ENCODE measurements at places on chromosomes 3 and 15. TPM values are rescaled to one million over a fixed set of nuclear protein-coding genes. Genes with fewer than 3 reads are reported as not detected.

The STX19 gene
- 0.11 TPM for polyA plus RNA-seq

DNA sequence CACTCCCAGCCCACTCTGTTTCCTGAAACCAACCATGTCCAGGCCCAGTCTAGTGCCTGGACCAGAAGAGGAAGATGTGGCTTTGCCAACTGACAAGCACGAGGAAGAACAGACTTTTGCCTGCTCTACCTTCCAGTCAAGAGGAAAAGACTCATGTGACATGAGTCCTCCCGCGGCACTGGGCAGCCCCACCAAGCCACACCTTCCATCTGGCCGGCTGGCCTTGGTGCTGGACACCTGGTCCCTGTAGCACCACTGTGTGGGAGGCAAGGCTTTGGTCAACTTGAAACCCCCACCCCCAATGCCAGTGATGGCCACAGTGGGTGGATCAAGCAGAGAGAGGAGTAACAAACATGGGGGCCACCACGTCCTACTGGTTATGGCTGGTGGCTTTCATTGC, 12.5 kb downstream of the CHDH start:
- no peak for DNase-seq

DNA sequence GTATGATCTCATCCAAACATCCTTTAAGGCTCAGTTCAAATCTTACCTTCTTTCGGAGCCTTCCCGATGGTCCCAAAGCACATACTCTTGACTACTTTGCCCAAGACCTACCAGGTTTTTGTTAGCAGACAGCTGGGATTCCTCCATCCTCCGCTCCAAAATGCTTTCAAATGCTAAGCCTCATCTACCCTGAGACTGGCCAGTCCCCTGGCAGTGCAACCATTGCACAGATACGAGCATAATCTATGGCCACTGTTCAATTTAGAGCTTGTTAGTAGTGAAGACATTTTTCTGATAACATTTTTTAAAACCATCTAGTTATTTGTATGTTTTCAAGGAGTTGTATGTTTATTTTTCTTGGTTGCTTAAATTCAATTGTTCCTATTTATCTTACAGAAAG, 264.4 kb upstream of the NR2F2 start:
- DNase-seq, result no peak

- no peak for DNase-seq
Measured at GRCh38 chr3:52396011-52396906, 48.6 kb downstream of the SEMA3G start.

DNA sequence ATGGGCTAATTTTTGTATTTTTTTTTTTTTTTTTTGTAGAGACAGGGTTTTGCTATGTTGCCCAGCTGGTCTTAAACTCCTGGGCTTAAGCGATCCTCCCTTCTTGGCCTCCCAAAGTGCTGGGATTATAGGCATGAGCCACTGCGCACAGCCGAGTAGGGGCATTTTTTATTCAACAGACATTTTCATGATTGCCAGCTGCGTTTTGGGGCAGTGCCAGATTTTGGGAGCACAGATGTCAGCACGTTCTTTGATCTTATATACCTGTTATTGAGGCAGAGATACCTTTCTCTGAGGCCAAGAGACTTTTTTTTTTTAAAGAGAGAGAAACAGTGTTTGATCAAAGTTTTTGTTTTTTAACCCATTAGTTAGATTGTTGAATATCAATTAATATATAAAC, 16.8 kb downstream of the NEO1 start:
- DNase-seq, result no peak

DNA sequence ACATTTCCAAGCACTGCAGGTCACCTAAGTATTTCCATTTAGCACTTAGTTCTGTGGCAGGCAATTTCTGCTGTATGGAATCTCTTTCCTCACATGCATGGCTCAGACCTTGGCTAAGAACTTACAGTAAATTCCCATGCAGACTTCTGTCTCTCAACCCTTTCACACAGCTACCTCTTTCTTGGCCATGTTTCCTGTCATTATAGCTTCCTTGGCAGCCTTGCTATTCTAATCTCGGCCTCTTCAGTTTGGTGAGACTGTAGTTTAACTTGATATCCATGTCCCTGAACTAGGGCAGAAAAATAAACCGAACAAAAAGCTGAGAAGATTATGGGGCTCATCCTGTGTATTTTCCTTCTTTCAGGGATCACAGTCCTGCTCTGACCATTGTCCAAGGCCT, 96.0 kb downstream of the SPATA16 start:
- DNase-seq, result no peak

The TGM4 gene
- not detected for polyA plus RNA-seq

- DNase-seq, result no peak
Measured at GRCh38 chr3:157906627-157907026, 199.6 kb downstream of the SHOX2 start.

- DNase-seq, result no peak
Measured at GRCh38 chr3:70244422-70244821, 68.0 kb downstream of the MDFIC2 start.

The CLDN16 gene
- 0.13 TPM for polyA plus RNA-seq

DNA sequence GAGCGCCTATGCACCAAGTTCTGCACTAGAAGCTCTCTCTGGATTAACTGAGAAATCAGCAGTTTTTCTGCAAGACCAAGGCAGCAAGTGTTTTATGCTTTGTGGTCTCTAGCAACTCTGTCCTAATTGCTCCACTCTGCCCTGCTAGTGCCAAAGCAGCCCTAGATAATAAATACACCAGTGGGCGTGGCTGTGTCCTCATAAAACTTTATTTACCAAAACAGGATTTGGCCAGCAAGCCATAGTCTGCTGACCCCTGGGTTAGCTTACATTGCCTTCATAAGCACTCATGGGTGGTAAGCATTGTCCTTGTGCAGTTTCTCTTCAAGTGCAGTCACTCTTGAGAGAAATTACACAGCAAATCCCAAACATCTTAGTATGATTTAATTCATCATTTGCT, 30.7 kb upstream of the SLC24A5 start:
- no peak for DNase-seq

- DNase-seq, result no peak
Measured at GRCh38 chr15:32120577-32121383, 90.5 kb downstream of the CHRNA7 start.

- no peak for DNase-seq
Measured at GRCh38 chr3:12973827-12974226, 99.4 kb downstream of the IQSEC1 start.

The PIK3CB gene
- polyA plus RNA-seq, result 8.5 TPM

- DNase-seq, result no peak
Measured at GRCh38 chr3:17201538-17201937, 316.8 kb downstream of the PLCL2 start.
